ENCODE measurements at places on chromosomes 6 and 20.

DNA sequence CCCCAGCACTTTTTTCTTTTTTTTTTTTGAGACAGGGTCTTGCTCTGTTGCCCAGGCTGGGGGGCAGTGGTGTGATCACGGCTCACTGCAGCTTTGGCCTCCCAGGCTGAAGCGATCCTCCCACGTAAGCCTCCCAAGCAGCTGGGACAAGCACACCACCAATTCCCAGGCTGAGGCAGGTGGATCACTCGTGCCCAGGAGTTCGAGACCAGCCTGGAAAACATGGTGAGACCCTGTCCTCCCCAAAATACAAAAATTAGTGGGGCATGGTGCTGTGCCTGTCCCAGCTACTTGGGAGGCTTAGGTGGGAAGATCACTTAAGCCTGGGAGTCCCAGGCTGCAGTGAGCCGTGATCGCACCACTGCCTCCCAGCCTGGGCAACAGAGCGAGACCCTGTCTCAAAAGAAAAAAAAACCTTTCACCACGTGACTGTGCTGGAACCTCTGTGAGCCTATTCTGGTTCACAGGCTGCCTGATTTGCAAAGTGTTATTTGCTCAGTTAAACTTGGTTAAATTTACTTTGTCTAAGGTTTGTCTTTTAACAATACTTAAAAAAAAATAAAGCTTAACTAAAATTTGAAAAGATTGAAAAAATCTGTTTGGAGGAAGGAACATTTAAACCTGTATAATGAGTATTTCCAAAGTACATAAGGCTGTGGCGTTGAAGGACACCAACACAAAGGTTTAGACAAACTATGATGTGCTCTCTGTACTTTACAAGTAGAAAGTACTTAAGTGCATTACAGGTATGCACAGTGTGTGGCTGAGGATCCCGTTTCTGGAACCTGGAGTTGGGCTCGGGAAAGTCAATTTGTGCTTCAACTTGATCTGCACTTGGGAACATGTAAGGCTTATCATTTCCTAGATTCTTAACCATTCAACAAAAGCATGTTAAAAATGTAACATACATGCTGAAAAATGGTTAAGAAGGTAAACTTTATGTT, 55.0 kb downstream of the PPP1R3G start:
- no peak for DNase-seq

GRCh38 chr6:22544476-22544875, 24.9 kb upstream of the HDGFL1 start:
- DNase-seq = no peak

GRCh38 chr20:62219992-62220665, at the start of gene HRH3:
TSS of gene HRH3 (minus strand) at chr20:62220278. CDS start at chr20:62219970, 308 bp downstream.
- DNase-seq = no peak

- no peak for DNase-seq
Observed at GRCh38 chr6:15044948-15045347, 200.9 kb upstream of the JARID2 start.

DNA sequence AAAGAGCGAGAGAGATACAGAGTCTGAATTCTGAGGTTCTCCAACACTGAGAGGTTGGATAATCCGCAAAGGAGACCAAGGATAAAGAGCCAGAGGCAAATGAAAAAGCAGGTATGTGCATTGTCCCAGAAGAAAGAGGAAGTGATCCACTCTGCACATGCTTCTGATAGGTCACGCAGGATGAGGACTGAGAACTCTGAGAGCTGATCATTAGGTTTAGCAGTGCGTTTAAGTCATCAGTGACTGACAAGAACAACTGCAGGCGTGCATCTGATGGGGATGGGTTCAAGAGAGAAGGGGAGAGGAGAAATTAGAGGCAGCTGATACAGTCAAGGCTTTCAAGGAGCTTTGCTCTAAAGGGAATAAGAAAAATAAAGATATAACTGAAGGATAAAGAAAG, 301.2 kb upstream of the SGK1 start:
- DNase-seq = no peak

- peak; percentile 16 for DNase-seq
Observed at GRCh38 chr6:158418501-158418900, 106.2 kb downstream of the TULP4 start.

DNA sequence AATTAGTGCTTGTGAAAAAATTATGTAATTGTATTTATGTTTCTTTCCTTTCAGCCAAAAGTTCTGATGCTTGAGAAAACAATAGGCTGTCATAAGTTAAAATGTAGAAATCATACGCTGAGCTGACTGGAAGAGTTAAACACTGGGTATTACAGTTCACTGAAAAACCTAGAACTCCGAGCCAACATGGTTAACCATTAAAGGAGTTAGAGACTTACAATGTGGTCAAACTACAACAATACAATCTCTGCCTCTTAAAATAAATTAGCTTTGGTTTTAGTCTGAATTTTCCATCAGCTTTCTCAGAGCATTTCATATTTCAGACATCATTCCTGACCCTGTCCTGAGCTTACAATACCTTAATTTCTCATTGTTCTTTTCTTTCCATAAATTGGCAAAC, 91.0 kb downstream of the COL12A1 start:
- peak; percentile 87 for DNase-seq

DNA sequence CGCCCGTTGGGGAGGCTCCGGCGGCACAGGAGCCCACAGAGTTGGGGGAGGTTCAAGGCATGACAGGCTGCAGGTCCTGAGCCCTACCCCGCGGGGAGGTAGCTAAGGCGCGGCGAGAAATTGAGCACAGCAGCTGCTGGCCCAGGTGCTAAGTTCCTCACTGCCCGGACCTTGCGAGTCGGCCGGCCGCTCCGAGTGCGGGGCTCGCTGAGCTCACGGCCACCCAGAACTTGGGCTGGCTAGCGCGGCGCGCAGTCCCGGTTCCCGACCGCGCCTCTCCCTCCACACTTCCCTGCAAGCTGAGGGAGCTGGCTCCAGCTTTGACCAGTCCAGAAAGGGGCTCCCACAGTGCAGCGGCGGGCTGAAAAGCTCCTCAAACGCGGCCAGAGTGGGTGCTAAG, 23.9 kb upstream of the KIF13A start:
- no peak for DNase-seq

GRCh38 chr6:167474725-167475124, 149.8 kb downstream of the TTLL2 start:
- DNase-seq = no peak

GRCh38 chr6:160285541-160286105, 27.0 kb upstream of the SLC22A2 start:
- DNase-seq = no peak

DNA sequence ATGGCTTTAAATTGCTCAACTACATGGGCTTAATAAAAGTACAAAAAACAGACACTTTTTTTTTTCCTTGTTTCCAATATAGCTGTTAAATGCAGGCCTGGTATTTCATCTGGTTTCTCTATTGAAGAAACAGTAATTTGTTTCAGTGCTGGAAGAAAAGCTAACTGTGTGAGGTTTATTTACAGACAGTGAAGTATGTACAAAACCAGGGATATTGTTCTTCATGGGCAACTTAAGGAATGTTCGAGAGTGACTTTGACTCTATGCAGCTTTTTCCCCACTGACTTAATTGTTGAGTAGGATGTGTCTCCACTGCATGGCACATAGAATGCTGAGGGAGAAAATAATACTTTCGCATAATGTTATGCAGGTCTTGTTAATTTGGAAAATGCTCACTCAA, 31.0 kb upstream of the PRL start:
- DNase-seq = no peak

DNA sequence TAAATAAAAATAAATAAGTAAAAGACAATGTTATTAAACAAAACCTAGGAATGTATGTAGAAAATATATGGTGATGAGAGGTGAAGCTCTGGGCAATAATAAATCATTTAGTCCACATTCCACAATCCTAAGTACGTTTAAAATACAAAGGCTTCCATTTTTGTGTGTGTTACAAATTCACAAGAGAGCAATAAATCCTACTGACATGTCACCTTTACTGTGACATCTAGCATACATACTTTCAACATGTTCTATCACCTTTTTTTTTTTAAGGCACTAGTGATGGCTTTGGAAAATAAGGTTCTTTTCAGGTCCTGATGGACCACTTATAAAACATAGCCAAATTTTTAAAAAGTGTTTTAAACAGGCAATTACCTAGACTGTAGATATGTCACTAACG, 12.0 kb downstream of the REV3L start:
- no peak for DNase-seq

- peak; percentile 100 for DNase-seq
Observed at GRCh38 chr6:162058281-162058875, 669.2 kb downstream of the PRKN start.

DNA sequence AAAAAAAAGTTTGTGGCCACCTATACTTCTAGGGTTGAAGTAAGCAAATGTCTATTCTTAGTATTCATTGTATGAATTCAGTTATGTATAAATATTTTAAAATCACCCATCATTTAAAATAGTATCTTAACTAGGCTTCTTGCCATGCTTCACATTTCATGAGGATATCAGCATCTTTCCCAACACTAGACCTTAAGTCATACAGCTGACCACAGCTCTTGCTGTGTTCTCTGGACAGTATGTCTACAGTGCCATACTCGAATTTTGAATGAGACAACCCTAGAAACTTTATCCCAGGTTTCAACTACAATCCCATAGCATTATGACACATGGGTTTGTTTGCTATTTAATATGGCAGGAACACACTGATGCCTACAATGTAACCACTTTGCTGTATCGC, 5.2 kb downstream of the TXNDC5 start:
- no peak for DNase-seq

GRCh38 chr20:64233725-64234124, 21.8 kb upstream of the PCMTD2 start:
- no peak for DNase-seq

- no peak for DNase-seq
Observed at GRCh38 chr6:303263-303662, 11.0 kb downstream of the DUSP22 start.

- DNase-seq = no peak
Observed at GRCh38 chr20:14512839-14513238, 175.4 kb upstream of the FLRT3 start.
